Stimulated activated CD8-positive, alpha-beta memory T cell treated with anti-CD3 and anti-CD28 coated beads, Interleukin-2, amount 100 ng/mL, for 1 hour (primary cell): ENCODE measurements at places on chromosomes 5 and 9.

DNA sequence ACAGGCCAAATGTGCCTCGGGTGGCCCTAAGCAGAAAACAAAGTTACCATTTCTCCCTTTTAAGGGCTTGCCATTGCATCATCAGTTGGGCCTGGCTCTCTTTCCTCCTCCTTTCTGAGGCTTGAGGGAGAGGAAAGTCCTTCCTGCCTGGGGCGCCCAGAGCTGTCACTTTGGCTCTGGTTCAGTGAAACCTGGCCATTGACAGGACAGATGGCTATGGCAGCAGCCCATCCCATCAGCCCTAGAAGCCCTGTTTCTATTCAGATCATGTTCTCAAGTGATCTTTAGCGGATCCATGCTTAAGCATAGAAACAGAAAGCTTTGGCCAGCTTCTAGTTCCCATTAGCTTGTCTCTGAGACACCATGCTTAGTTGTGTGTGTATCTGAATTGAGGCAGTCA lies 293.4 kb downstream of the YTHDC2 start:
- no peak for DNase-seq

- DNase-seq = no peak
These were observed 210.0 kb upstream of the CLINT1 start for GRCh38 chr5:158068964-158069363.

DNA sequence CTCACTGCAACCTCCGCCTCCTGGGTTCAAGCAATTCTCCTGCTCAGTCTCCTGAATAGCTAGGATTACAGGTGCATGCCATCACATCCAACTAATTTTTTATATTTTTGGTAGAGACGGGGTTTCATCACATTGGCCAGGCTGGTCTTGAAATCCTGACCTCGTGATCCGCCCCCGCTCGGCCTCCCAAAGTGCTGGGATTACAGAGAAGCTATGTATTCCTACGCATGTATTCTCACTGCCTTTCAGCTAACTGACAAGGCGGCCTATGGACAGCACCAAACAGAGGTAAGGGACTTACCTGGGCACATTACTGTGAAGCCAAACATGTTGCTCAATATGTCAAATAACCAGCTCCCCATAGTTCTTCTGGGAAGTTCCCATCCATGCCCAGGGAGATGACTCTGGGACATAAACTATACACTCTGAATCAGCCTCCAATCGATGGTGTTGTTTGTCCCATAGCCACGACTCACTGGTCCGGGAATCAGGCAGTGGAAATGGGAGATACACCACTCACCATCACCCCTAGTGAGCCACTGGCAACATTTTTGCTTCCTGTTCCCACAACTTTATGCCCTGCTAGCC lies 114.6 kb downstream of the SYK start:
- DNase-seq = no peak

- no peak for DNase-seq
These were observed 273.5 kb downstream of the TMEM38B start for GRCh38 chr9:105967797-105968196.

DNA sequence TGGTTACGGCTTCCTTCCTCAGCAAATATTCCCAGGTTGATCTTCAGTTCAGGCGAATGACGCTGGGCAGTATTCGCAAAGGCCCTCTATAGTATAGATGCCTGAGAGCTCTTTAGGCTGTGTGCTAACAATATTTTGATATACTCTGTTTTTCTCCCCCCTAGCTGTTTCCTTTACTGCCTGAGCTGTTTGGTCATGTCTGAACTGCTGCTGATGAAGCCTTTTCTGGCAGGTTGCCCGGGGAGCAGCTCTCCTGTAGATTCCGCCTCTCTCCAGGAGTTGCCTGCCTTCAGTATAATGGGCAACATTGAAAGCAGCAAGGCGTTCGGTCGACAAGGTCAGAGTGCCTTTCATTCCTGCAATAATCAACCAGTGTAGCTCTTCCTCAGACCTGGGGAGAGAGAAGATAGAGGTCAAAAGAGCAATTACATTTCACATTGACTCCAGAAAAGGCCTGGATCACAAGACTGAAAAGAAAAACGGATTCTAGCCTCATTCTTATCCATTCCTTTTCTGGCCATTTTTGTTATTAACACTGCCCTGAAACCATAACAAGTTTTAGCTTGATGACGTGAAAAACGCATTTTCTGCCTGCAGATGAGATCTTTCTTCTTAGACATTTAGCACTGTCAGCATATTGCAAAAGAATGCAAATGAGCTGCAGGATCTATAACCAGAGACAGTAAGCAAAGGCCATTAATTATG lies 60.1 kb upstream of the ZNF608 start:
- no peak for DNase-seq

DNA sequence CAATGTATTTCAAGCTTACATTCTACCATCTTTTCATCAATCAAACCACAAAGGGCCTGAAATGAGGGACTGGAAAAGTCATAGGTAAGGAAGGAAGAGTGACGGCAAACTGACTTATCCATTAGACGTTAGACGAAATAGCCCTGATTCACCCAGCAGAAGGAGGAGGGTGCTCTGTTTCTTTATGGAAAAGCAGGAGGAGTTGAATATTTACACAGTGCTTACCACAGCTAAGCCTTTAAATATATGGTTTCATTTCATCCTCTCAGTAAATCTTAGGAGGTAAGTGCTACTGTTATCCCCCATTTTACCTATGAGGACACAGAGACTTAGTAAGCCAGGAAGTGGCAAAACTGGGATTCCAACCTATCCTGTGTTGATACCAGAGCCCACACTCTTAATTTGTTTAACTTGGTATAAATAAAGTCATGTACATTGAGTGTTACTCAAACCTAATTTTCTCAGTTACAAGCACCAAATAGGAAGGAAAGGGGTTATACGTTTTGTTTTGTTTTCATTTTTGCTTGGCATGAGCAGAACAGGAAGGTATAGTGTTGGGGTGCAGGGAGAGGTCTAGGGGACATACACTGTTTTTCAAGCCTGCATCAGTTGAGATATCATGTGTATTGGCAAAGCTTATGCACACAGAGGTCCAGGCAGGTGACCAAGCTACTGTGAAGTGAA lies 98.1 kb upstream of the IFNK start:
- no peak for DNase-seq

DNA sequence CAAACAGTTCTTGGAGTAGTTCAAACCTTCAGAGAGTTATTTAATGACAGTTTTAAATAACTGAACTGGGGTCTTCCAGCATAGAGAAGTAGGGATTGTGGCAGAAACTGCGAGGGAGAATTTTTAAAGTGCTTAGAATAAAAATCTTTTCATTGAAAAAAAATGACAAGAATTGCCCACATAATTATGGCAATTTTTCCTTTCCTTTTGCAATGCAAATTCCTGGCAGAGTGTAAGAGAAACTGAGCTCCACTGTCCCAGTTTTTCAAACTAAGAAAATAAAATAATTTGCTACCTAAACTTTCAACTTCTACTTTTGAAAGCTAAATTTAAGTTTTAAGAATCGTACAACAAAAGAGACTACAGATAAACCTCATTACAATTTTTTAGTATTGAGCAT lies 2.3 kb upstream of the PTGER4 start:
- DNase-seq = no peak

GRCh38 chr5:8958602-8959001 lies 587.3 kb downstream of the SEMA5A start:
- DNase-seq = no peak

- DNase-seq = no peak
These were observed 33.3 kb downstream of the CEP72 start for GRCh38 chr5:645421-645820.

GRCh38 chr5:424301-425110 lies 18.5 kb upstream of the EXOC3 start:
- DNase-seq = no peak

DNA sequence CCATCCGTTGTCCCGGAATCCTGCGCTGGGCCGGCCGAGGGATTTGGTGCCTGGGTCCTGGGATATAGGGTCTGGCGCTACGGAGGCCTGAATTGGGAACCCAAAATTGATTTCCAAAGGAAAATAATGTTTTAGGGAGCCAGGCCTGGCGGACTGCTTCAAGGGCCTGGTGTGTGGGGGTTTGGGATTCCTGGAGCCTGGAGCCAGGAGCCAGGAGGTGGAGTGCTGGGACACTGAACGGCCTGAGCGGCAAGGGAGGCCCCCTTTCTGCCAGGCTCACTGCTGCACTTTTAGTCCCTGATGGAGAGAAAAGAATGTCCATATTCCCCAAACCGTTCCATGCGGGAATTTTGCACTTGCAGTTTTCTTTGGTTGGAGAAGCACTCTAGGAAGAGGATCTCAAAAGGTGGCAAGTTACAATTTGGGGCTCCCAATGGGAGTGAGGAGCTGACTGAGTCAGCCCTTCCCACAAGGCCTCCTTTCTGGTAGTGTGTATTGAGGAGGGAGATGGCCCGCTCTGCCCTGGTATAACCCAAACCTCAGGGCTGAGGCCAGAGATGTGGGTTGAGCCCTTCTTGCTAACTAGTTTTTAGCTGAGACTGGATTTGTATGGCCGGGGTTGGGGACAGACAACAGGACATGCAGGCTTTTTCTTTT lies 2.2 kb downstream of the LMX1B start:
- DNase-seq = no peak

- no peak for DNase-seq
These were observed 52.2 kb upstream of the GRAMD2B start for GRCh38 chr5:126370796-126371718.

DNA sequence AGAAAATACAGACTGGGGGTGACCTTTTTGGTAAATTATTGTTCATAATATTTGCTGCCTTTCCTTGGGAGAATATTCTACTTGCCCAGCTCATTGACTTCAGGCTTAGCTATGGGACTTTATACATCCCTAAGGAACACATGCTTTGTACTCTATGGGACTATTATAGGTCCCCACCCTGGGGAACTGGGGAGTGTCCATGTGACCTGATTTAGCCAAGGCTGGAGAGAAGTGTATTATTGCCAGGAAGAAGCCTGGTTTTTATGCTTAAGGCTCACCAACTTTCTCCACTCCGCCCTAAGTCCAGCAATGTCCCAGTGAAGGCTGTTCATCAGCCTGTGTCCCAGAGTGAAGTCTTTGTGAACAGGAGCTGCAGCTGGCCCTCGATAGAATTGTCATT lies 16.6 kb upstream of the DRD1 start:
- DNase-seq = no peak

DNA sequence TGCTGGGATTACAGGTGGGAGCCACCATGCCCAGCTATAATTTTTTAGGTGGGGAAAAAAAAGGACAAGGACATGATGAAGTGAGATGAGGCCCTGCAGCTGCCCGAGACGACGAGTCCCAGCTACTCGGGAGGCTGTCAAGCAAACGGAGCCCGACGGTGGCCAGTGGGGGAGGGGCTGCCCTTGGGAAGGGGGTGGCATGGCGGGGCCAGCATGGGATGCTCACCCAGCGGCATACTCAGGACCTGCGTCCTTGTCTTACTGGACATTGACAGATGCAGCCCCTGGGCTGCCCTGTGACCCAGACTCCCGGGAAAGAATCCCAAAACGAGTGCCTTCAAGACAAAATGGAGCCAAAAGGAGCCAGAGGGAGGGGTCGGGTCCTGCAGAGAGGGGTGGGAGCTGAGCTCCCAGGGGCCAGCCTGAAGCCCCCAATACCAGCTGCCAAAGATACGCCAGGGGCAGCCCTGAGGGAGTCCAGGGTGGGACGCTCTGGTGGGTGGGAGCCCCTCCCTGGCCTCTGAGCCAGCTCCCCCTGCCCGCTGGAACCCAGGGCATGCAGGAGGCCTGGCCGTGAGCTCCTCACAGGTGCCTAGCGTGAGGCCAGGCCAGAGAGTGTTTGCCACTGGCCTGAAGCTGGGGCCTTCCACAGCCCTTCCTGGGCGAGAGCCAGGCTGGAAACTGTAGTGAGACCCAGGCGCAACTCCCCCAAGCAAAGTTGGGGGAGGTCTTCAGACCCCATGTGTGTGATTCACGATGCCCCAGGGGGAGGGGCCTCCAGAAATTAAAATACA lies 15.7 kb downstream of the CCDC187 start:
- no peak for DNase-seq

DNA sequence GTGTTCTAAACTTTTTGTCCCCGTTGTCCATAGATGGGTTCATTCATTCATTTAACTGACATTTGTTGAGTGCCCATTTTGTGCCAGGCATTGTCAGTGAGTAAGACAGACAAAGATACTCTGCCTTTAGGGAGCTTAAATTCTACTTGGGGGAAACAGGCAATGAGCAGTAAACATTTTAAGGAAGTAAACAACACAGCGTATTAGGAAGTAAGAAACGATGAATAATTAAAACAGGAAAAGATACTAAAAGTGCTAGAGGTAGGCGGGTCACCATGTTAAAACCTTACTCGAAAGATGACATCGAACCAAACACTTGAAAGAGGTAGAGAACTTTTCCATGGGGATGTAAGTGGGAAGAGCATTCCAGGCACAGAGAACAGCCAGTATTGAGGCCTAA lies 5.5 kb upstream of the MAML1 start:
- DNase-seq = no peak
